ENCODE measurements at places on chromosomes 1 and 21. TPM values are rescaled to one million over a fixed set of nuclear protein-coding genes. Genes with fewer than 3 reads are reported as not detected.

Gene MCOLN2
- total RNA-seq, result 1.2 TPM

Gene TMPRSS15
- not detected for total RNA-seq

Gene PPIAL4G
- not detected for total RNA-seq

Gene GJA5
- total RNA-seq, result 49.7 TPM

Gene C8B
- total RNA-seq, result not detected

Gene SLC22A15
- 11.9 TPM for total RNA-seq

Gene SLC9C2
- total RNA-seq, result not detected

GRCh38 chr1:6209661-6210580, 4.0 kb downstream of the RNF207 start:
- DNase-seq, result no peak

GRCh38 chr1:170618421-170618820, 45.5 kb upstream of the PRRX1 start:
- no peak for DNase-seq

DNA sequence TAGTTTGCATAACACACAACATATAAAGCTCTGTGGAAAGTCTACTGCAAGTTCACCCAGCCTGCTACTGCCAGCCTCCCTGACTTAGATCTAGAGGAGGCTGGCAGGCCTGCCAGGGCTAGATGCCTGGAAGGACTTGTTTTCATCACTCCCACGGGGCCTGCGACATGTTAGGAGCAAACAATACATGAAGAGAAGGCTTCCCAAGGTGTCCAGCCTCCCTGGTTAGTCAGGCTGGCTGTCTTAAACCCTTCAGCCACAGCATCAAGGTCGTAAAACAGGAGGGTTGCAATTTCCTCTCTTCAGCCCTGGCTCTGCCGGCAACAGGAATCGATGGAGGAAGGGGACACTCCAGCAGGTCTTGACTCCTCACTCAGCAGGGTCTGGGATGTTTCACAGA, 104.5 kb downstream of the NGF start:
- no peak for DNase-seq

GRCh38 chr1:183346276-183346732, 71.9 kb downstream of the NMNAT2 start:
- DNase-seq, result no peak

DNA sequence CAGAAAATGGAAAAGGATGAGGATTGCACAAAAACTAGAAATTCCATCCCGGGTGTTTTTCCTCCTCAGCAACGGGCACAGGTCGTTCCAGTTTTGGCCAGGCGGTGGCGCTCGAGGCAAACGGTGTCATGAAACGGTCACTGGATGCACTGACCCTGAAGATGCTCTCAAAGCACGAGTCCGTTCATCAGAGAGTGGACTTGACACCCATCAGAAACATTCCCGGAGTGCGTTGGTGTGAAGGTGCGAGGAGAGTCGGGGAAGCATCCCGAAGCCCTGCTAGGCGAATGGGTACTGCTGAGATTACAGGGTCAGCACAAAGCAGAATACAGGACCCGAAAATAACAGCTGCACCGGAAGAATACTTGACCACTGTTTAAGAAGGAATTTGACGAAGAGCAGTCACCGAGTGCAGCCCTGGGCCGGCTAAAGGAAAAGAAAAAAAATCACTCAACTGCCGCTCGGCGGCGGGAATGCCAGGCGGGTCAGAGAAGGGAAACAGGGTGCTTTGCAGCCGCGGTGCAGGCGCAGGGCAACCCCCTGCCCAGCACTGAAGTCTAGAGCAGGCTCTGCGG, 71.7 kb upstream of the ETS2 start:
- peak; percentile 86 for DNase-seq

- DNase-seq, result no peak
These were observed 14.0 kb downstream of the DNALI1 start for GRCh38 chr1:37570528-37571334.

DNA sequence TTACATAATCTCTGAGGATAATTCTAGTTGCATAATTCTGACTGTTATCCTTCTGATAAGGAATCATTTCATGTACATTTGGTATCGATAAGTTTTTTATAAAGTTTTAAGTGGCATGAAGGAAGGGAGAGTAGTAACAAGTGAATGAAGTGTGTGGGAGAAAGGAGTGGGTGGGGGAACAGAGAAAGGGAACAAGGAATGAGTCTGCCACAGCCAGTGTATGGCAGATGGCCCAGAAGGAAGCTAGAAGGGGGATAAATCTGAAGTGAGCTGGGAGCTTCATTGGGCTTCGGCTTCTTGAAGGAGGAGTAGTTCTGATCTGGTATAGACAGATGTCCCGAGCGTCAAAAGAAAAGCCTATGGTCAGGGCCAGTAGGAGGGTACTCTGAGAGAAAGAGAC, 18.6 kb downstream of the ZBTB40 start:
- no peak for DNase-seq

DNA sequence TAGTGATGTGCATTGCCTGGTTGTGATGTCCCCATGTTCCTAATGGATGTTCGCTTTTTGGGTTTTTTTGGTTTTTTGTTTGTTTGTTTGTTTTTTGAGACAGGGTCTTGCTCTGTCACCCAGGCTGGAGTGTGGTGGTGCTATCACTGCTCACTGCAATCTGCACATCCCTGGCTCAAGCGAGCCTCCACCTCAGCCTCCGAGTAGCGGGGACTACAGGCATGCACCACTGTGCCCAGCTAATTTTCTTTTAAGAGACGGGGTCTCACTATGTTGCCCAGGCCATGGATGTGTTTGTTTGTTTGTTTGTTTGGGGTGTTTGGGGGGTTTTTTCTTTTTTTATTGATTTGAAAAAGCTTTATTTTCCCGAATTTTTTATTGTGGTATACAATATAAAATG, 2.1 kb downstream of the COL6A2 start:
- no peak for DNase-seq

- DNase-seq, result no peak
These were observed 27.7 kb upstream of the HAO2 start for GRCh38 chr1:119340861-119341261.
